ENCODE measurements at places on chromosomes 4 and X. TPM values are rescaled to one million over a fixed set of nuclear protein-coding genes. Genes with fewer than 3 reads are reported as not detected.

Gene AFF1
- 13.6 TPM for total RNA-seq

Gene GABRE
- total RNA-seq: 15.1 TPM

Gene XPNPEP2
- not detected for total RNA-seq

Gene TMEM255A
- not detected for total RNA-seq

Gene MGARP
- 3.3 TPM for total RNA-seq

Gene CT45A3
- total RNA-seq: not detected

Gene ZFP92
- under 0.01 TPM for total RNA-seq

Gene GYPB
- not detected for total RNA-seq

Gene PDLIM3
- 98.6 TPM for total RNA-seq
